Foreskin fibroblast (primary cell): ENCODE measurements at places on chromosomes 7 and 10.

GRCh38 chr7:27364344-27364758, 121.7 kb downstream of the EVX1 start:
- DNase-seq: peak; percentile 86

GRCh38 chr10:122199070-122199469, 72.0 kb upstream of the BTBD16 start:
- DNase-seq: no peak

DNA sequence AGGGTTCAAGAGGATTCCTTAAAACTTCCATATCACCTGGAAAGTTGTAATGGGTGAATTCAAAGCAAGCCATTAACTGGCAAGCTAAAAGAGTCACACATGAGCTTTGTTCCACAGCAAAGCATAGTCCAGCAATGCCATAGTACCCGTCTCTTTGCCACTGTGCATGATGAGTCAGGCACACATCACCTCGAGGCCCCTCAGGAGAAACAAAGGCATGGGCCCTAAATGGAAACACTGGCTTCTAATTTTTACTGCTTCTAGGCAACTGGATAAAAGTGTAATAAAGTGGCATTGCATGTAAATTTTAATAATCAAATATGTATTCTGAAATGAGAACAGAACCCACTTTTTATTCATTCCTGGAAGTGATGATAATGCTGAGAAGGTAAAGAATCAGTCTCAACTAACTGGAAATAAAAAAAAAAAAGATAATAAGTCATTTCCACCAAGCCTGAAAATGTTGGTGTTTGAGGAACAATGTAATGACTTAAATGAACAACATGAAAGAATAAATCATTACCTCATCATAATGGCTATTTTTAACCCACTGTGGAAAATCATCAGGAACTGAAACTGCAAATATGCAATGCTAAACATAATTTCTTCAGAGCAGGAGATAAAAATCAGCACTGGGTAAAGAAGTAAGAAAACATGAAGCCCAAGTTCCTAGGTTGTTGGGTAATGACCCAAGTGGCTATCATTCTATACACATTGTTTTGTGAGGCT, 104.9 kb downstream of the CDK6 start:
- DNase-seq: no peak

GRCh38 chr10:33123680-33124079, 165.7 kb upstream of the ITGB1 start:
- no peak for DNase-seq

DNA sequence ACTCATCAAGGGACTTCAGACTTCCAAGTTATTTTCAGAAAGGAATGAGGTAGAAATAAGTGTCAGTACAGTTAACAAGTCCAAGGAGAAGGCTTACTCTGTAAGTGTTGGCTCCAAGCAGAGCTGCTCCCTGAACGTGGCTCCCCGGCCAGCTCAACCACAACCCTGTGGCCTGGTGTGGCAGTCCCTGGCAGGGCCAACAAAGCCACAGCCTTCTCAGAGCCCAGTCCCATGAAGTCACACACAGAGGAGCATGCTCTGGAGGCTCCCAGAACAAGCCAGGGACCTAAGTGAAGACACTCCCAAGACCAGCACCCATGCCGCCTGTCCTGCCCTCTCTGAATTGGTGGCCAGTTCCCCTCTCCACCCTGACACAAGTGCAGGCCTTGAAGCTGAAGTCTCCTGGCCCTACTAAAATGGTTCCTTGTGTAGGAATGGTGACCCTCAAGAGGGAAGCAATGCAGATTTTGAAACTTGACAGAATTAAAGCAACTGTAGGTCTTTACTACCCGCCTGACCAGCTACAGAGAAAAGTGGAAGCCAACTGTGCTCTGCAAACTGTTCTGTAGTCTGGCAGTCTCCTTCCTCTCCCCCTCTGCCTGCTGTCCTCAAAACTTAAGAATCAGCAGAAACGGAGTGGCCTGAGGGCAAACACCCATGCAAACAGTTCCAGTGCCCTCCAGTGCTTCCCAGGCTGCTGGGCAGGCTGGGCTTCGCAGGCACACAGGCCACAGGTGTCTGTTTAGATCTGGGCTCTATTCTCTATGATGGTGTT, 51.1 kb downstream of the NOD1 start:
- no peak for DNase-seq

DNA sequence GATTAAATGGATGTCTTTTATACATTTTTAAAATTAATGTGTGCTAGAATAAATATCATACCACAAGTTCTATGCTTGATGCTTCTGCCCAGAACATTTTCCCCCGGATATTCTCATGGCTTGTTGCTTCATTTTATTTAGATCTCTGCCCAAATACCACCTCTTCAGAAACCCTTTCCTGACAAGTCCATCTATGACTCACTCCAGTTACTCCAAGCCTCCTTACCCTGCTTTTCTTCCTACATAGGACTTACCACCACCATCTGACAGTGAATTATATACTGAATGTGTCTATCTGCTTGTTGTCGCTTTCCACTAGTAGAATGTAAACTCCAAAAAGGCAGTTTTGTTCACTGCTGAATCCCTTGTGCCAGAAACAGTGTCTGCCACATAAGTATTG, 19.1 kb upstream of the ERVW-1 start:
- DNase-seq: peak; percentile 4

DNA sequence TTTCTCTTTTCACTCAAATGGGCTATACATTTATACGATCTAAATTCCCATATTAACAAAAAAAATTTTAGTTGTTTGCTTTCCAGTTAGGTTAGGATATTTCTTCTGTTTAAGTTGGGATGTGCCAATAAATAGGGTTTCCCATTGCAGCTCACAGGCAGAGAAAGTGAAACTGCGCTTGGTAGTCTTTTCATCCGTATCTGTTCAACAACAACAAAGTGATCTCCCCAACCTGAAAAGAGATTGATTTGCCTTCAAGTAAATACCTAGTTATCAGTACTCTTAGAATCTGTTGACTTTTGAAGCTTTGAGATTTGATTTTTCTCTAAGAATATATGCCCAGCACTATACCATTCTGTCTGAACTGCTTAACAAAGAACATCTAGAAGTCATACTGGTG, 143.4 kb downstream of the DYNC1I1 start:
- DNase-seq: no peak

DNA sequence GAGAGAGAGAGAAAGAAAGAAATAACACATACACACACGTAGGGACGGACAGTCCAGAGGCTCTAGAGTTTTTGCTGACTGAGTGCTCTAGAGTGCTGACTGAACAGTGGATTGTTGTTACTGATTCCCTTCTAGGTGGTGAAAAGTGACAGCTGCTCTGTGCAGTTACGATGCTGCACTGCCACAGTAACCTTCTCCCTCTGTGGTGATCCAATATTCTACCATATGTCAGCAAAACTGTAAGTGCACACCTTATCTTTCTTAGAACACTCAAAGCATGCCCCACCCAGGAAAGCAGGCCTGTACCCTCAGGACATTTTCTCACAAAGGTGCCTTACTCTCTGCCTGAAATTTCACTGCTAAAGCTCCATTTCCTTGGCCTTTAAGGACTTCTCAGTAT, 1023.5 kb downstream of the TYW1 start:
- DNase-seq: no peak

GRCh38 chr7:42100156-42100508, 136.9 kb downstream of the GLI3 start:
- DNase-seq: peak; percentile 72

GRCh38 chr7:84339306-84339705, 144.7 kb upstream of the SEMA3A start:
- DNase-seq: no peak
